ENCODE measurements at places on chromosomes 3 and 15.

- no peak for DNase-seq
Observed at GRCh38 chr15:98681061-98681460, 32.7 kb downstream of the IGF1R start.

DNA sequence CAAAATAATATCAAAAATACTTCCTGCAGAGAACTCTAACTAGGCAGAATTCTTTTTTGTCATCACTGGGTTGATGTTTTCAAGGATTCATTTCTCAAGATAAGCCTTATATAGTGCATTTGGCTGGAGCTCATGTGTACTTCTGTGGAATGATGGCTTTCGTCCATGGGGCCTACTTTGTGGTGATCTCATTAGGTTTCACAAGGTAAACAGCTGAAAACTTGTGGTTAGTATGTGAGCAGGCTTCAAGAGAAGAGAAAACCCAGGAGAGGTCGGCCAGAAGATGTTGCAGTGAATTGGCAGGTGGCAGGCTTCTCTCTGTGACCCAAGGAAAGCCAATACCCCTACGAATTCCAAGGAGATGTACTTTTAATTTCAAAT is 121.4 kb upstream of the PHLDB2 start:
- no peak for DNase-seq

DNA sequence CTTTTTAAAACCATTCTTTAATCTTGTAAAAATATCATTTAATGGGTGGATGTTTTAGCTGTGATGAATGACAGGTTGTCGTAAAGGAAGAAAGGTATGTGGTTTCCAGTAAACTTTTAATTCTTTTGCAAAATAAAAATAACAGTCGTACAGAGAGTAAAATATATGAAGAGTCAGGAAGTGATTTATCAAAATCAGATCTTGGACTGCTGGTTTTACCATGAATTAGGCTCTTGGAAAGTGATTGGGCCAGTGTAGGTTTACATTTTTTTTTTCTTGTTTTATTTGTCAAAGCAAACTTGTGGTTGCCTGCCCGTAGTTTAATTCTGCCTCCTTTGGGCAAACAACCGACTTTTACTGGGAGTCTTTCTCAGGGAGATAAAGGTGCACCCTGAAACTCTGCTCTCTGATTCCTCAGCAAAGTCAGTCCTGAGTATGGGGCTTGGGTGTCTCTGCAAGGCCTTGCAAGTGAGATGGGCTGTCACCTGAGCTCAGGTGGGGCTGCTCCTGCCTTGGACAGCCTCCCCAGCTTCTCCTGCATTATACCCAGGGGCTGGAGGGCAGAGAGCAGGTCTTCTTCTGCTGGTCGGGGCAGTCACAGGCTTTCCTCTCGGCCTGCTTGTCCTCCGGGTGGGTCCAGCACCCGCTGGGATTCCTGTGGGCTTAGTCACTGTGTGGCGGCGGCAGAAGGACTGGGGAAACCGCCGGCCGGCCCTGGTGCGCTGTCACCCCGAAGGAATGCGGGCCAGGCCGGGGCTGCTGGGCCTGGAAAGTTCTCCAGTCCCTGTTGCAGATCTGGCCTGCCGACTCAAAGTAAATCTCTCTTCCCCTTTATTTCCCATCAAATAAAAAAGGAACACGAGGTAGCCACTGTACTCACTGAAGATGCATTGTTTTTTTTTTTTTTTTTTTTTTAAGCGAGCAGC is 79.0 kb downstream of the IGF1R start:
- no peak for DNase-seq

DNA sequence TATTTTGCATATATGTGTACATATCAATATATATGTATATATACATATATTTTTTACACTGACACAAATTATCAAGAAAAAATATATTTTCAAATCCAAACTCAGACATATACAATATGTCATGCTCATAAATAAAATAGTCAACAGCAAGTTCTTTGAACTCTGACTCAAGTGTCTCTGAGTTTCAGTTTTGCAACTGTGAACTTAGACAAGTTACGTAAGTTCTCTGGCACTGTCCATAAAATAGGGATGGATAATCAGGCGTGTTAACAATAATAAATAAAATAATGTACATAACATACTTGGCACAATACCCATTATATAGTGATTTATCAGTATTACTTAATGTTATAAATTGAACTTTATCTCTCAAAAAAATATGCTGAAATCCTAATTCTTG is 12.1 kb upstream of the XRN1 start:
- DNase-seq: no peak

DNA sequence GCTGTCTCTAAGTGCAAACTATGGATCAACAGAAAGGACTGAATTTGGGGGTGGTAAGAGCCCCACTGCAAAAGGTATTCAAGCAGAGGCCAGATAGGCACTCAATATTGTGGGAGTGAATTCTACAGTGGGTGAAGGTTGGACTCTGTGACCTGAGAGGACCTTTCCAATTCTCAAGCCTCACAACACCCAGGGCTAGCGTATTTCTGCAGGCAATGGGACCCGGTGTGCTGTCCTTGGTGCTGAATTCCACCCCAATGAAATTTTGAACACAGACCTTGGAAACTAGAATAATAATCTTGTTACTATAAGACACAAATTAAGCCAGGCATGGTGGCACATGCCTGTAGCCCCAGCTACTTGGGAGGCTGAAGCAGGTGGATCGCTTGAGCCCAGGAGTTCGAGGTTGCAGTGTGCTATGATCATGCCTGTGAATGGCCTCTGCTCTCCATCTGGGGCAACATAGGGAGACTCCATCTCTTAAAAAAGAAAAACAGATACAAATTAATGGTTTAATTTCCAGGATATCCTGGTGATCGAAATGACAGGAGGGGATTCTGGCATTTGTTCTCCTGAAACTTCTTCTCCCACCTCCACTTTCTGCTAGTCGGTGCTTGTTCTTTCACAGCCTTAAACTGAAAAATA is 135.4 kb downstream of the RAB11A start:
- no peak for DNase-seq

DNA sequence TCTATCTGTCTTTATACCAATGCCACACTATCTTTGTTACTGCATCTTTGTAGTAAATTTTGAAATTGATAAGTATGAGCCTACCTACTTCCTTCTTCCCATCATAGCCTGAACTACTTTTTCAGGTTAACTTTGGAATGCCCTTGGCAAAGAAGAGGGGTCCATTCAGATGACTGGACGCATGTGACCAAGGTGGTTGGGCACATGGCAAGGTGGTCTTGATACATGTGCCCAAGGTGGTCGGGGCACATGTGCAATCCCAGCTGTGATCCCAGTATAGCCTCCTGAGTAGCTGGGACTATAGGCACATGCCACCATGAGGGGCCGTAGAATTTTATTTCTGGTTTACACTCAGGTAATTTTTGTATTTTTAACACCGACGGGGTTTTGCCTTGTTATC is 330.2 kb downstream of the GABRB3 start:
- DNase-seq: no peak

- no peak for DNase-seq
Observed at GRCh38 chr3:112976001-112976400, 1.1 kb upstream of the CD200R1 start.

- no peak for DNase-seq
Observed at GRCh38 chr3:47634996-47635395, 56.3 kb upstream of the CSPG5 start.

GRCh38 chr3:41169023-41169422 is 30.3 kb upstream of the CTNNB1 start:
- DNase-seq: no peak

DNA sequence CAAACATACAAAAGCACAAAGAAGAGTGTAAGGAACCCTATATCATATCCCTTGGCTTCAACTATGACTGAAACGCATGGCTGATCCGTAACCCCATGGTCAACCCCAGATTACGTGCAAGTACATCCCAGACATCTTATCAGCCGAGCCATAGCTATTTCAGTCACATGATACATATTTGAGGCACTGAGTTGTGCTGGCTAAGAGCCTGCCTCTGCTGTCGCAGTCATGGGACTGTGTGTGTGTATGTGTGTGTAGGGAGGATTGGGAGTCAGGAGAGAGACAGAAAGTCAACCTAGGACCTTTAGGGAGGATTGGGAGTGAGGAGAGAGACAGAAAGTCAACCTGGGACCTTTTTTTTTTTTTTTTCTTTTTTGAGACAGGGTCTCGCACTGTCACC is 8.4 kb downstream of the ST6GAL1 start:
- no peak for DNase-seq

DNA sequence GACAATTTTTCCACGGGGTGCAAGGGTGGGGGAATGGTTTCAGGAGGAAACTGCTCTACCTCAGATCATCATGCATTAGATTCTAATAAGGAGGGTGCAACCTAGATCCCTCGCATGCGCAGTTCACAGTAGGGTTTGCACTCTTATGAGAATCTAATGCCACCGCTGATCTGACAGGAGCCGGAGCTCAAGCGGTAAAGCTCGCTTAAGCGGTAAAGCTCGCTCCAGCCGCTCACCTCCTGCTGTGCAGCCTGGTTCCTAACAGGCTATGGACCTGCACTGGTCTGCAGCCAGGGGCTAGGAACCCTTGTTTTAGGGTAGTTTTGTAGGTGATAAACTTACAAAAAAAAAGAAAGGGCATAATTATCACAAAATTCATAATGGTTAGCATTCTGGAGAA is 53.9 kb upstream of the RYR3 start:
- DNase-seq: no peak

DNA sequence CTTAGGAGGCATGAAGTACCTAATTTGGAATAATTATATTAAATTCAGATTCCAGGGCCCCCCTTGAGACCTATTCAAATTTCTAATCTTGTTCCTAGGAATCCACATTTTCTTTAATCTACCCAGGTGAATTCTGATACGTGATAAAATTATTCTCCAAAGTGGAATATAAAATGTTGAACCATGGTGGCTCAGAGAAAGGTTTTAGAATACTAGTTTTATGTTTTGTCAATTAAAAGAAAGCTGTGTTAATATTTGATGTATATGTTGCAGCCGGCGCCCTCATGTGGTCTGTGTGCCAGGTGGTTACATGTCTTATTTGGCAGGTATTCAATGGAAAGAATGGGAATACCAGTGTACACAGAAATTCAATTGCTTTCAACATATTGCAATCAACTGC is 321.8 kb downstream of the FEZF2 start:
- DNase-seq: peak; percentile 10

DNA sequence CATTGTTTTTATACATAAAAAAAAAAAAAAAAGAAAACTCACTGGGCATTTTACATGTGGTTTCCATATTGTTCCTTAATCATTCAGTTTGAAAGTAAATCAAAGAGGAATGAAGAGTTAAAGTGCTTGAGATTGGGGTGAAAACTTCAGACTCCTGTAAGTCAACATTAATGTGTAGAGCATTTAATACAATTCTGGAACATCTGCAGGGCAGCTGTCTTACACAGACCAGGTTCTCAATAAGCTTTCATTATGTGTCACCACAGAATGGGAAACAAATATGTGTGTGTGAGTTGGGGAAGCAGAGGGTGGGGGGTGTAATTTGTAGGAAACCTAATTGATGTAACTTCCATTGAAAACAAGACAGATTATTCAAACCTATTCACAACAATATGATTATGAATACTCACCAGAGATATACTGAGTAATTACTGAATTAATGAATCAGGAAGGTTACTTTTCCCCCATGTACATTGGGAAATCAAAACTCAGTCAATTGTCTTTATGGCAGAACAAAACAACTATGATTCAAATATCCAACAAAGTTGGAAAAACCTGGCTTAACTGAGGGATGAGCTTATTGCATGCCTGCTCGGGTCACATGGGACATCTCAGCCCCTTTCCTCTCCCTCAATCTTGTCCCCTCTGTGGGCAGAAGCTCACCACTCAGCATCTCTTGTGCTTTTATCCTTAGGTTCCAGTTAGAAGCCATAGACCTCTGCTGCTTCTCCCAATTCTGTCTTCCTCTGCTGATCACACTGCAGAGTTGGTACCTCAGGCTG is 281.2 kb upstream of the THBS1 start:
- DNase-seq: no peak

DNA sequence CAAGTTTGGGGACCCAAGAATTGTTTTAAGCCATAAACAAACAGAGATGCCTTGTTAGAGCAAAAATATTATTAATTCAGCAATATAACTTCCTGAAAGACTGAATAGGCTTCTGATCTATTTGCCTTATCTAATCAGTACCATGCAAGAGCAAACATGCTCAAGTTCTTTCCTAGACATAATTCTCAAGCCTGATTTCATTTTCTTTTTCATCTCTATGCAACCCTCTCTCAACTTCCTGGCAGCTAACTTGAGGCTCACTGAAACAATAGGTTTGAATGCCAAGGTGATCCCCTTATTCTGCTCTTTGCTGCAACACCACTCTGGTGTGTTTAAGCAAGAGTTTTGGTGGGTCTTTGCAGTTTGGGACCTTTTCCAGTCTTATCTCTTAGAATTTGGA is 230.9 kb upstream of the CD96 start:
- DNase-seq: no peak

DNA sequence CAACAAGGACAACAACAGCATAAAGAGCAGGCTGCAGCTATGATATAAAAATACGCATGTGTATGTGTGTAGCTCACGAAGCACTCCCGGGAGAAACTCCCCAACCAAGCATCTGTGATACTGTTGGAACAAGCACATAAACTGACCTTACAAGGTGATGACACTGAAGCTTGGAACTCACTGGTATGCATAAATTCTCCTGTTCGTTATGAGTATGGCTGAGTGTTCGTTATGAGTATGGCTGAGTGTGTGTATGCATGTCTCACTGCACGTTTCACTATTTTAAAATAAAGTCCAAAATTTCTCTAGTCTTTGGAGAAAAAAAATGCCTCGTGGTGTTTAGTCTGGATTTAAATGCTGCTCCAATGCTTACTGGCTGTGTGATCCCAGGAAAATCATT is 256.8 kb downstream of the RORA start:
- DNase-seq: no peak

DNA sequence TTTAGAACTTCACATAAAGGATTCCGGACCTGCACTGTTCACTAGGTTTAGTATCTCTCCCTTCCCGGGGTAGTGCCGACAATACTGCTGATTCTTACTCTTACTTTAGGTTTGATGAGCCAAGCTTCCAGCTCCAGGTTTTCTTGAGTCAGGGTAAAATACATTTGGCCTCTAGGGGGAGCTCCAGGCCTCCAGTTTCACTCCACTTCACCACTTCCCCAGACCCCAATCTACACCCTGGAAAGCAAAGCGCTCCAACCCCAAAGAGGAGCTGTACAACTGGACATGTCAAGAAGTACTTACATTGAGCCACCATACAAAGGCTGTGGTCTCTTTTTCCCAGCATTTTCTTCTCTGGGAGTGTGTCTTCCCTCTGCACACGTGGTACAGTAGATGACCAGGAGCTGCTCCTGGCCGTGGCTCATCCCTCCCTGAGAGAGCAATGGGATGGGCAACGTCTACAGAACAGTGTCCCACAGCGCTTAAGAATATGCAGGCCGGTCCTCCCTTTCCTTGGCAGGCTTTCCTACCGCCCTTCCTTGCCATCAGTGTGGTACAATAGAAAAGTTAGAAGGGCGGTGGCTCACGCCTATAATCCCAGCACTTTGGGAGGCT is 93.9 kb upstream of the CCDC80 start:
- DNase-seq: no peak

All from NCI-H774 (cell line).